ENCODE measurements at places on chromosomes 2 and 18.
A peak's percentile ranks its signal among the peaks of the same experiment; 100 is the strongest.

GRCh38 chr18:74251297-74252038, 40.3 kb downstream of the CYB5A start:
- DNase-seq = no peak
- H3K4me3 ChIP-seq = no peak overlapping the region
- no peaks in the 10 kb centered on the region for H3K36me3 ChIP-seq
- peak overlapping the region; percentile 69 for H3K27ac ChIP-seq
- H3K4me1 ChIP-seq = peaks cover 71% of the 10 kb centered on the region

GRCh38 chr2:112317303-112318158, 42.1 kb downstream of the ZC3H6 start:
- no peaks in the 10 kb centered on the region for H3K36me3 ChIP-seq
- no peak overlapping the region for H3K4me3 ChIP-seq
- H3K27me3 ChIP-seq = no peaks in the 10 kb centered on the region
- DNase-seq = no peak

DNA sequence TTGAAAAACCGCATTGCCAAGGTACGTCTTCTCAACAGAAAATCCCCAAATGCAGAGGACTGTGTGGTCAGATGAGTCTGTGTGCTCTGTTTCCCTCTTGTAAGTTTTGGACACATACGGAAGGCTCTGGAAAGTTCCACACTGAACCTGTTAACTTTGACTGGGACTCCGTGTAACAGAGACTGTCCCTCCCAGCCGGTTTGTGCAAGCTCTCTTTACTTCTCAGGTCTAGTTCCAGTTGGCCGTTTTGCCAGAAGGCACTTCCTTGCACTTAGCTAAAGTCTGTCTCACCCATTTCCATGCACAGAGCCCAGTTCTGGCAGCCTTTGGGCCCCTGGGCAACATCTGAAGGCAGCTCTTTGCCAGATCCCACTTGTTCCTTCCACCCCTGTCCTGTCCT, 22.0 kb downstream of the EFHD1 start:
- H3K27me3 ChIP-seq = no peaks in the 10 kb centered on the region
- H3K27ac ChIP-seq = no peak overlapping the region
- DNase-seq = no peak
- no peaks in the 10 kb centered on the region for H3K36me3 ChIP-seq
- no peak overlapping the region for H3K4me3 ChIP-seq

- no peak overlapping the region for H3K4me3 ChIP-seq
- no peaks in the 10 kb centered on the region for H3K27me3 ChIP-seq
- H3K36me3 ChIP-seq = no peaks in the 10 kb centered on the region
Observed at GRCh38 chr18:59952283-59953007, 52.6 kb downstream of the PMAIP1 start.

DNA sequence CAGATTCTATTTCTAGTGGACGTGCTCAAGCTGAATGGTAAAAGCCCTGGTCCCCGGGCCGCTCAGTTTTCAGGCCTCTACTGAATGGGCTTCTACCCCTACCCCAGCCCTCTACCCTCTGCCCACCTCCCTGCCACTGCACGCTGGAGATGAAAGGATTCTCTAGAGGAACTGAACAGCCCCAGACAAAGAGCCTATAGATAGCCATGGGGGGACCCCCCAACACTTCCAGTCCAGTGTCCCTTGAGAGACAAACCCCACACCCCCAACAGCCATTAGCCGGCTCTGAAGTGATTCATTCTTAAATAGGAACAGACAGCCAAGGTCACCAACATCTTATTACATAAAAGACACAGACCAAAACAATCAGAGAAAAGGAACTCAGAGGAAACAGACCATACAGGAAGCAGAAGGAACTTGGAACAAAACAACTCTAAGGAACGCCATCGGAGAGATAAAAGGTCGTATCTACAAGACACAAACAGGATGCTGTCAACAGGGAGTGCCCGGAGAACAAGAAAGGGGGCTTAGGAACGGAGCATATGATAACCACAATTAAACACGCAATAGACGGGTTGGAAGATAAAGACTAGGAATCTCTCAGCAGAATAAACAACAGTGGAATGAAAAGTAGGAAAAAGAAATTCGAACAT, 23.5 kb downstream of the TMEM37 start:
- H3K27me3 ChIP-seq = no peaks in the 10 kb centered on the region
- no peak overlapping the region for H3K4me3 ChIP-seq
- DNase-seq = no peak
- peak overlapping the region; percentile 68 for H3K27ac ChIP-seq

- H3K27me3 ChIP-seq = no peaks in the 10 kb centered on the region
- peaks cover 6% of the 10 kb centered on the region for H3K4me1 ChIP-seq
- no peak for DNase-seq
- H3K36me3 ChIP-seq = no peaks in the 10 kb centered on the region
- H3K4me3 ChIP-seq = no peak overlapping the region
Observed at GRCh38 chr18:48486754-48487153, 52.1 kb upstream of the CTIF start.
